Left cardiac atrium (tissue), 4 donors: ENCODE measurements at places on chromosomes 16 and 17. TPM values are rescaled to one million over a fixed set of nuclear protein-coding genes. Genes with fewer than 3 reads are reported as not detected.

- peak; percentile 46 for DNase-seq
Observed at GRCh38 chr16:760545-761343, at the start of gene MSLN. Gene MSLN, plus strand, starts transcription at chr16:760734. Its CDS starts 1,947 bp downstream, at chr16:762681.

DNA sequence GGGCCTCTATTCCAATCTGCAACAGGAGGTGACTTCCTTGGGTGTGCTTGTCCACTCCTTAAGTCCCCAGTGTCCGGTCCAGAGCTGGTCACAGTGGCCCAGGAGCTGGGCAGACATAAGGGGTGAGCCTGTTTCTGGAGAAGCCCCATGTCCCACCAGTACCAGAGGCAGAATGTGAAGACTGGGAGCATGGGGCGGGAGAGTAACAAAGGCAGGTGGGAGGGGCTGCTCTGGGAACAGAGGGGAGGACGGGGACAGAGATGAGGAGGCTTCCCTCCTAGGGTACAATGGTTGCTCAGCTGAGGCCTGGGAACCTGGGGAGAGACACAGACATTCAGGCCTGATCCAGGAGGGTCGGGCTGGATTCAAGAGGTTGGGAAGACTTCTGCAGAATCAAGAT lies 323.3 kb upstream of the TNRC6C start:
- no peak for DNase-seq

DNA sequence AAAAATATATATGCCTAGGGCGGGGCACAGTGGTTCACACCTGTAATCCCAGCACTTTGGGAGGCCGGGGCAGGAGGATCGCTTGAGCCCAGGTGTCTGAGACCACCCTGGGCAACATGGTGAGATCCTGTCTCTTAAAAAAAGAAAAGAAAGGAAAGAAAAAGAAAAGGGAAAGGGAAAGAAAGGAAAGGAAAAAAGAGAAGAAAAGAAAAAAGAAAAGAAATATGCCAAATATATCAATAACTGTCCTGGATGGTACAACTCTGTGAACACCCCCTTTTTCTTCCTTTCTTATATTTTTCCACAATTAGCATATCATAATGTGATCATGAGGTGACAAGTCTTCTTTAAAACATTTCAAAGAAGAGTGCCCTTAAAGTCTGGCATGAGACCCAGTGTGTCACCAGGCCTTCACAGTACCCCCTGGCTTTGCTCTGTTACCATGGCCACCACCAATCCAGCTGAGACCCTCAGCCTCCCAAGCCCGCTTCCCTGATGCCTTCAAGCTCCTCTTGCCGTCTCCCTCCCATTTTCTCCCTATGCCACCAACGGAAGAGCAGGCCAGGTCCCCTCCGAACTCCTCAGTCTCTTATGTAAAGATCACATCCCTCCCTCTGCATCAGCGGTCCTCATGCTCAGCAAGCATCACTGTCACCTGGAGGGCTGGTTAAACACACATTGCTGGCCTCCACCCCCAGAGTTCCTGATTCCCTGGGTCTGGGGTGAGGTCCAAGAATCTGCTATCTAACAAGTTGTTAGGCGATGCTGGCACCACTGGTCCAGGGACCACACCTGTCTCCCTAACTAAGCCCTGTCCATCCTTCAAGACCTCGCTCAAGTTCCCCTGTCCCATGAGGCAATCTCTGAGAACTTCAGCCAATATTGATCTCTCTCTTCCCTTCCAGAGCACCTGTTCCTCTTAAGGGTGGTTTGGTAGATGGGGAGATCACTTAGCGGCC lies 44.5 kb downstream of the CUEDC1 start:
- DNase-seq: no peak

The HS3ST3B1 gene
- 1.3 TPM for total RNA-seq

The PLLP gene
- 8.2 TPM for total RNA-seq

DNA sequence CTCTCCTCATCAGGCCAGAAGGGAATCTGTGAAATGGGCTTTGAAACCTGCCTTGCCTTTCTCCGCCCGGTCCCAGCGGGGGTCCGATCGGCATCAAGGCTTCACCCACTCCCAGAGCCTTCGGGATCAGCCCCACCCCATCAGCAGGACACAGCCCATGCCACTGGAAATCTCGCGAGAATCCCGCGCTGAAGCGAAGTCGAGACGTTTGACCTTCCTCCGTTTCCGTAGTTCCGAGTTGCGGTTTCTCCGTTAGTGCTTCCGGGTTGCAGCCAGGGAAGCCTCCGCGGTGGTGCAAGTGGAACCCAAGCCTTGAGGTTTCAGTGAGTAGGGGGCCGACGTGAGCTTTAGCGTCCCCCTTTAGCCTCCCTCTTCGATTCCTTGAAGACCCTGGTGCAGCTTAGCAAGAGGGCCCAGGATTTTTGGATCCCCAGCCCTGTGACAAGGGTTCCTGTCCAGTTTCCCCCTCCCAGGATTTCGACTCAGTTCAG lies at the start of gene COASY:
COASY (plus strand) TSS at position 252 of the 491 bp plus-strand sequence. CDS start 475 bp downstream, outside the sequence.
- DNase-seq: peak; percentile 97

DNA sequence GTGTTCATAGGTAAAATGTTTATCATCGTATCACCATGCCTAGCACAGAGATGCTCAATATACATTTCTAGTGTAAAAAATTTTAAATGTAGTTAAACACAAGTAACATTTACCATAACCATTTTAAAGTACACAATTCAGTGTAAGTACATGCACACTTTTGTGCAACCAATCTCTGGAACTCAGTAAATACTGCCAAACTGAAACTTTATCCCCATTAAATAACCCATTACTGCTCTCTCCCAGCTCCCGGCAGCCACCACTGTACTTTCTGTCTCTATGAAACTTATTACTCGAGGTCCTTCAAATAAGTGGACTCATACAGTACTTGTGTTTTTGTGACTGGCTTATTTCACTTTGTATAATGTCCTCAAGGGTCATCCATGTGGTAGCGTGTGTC lies 29.0 kb downstream of the RMI2 start:
- no peak for DNase-seq

The KRT24 gene
- total RNA-seq: not detected

GRCh38 chr16:51867386-51868065 lies 679.4 kb downstream of the TOX3 start:
- no peak for DNase-seq

The ZNF385C gene
- 0.27 TPM for total RNA-seq
